ENCODE measurements at places on chromosomes 13 and 19.

GRCh38 chr19:13987101-13987890 lies 18.8 kb downstream of the RFX1 start:
- no peak for DNase-seq

DNA sequence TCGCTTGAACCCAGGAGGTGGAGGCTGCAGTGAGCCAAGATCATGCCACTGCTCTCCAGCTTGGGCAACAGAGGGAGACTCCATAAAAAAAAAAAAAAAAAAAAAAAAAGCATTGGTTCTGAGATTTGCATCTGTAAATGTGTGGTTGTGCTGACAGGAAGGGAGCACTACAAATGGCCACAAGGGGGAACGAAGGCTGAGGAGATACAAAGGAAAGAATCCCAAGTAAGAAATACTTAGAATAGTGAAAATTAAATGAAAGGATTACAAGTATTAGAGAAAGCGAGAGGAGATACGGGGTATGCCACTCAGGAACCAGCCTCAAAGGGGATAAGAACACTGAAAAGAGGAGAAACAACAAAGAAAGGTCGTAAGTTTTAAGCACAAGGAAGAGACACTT lies 284.9 kb downstream of the KLF12 start:
- peak; percentile 45 for DNase-seq

GRCh38 chr13:44402899-44403445 lies 29.3 kb downstream of the SERP2 start:
- no peak for DNase-seq

DNA sequence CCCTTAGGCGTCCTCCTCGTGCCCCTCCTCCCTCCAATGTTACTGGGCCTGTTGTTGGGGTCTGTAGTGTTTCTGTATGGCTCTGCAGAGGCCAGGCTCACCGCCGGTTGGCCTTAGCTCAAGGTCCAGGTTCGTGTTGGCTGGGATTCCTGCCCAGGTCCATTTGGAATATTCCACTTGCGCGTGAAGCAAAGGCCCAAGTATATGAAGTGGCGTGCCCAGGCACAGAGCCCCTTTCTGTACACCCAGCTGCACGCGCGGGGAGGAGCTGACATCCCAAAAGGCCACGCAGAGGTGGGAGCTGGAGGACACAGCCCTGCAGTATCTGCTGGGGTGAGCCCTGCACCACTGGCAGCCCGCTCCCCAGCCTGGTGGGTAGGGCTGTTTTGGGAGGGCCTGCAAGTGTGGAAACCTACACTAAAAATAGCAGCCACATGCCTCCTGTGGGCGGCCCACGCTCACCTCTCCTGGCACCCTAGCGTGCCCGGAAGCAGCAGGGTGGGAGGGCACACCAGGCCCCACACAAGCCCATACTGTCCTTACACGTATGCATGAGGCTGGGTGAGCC lies 30.2 kb downstream of the CRTC1 start:
- DNase-seq = no peak

GRCh38 chr13:47036294-47037008 lies 139.6 kb upstream of the HTR2A start:
- DNase-seq = no peak

DNA sequence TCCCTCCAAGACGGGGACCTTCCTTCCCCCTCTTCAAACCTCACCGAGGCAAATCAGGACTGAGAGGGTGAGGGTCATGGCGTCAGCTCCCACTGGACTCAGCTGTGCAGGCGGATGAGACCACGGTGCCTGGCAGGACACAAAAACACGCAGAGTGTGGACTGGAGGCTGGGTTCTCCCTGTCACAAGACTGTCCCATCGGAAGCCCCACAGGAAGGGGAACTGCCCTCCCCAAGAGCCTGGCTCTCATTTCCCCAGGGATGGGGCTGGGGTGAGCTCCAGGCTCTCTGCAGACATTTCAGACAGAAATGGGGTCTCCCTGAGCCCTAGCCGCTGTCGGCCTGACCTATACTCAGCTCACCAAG lies at the start of gene LILRB5:
Gene LILRB5 (minus strand): TSS at position 158 of the 365 bp plus-strand sequence. CDS start 80 bp downstream, at position 78.
- no peak for DNase-seq

DNA sequence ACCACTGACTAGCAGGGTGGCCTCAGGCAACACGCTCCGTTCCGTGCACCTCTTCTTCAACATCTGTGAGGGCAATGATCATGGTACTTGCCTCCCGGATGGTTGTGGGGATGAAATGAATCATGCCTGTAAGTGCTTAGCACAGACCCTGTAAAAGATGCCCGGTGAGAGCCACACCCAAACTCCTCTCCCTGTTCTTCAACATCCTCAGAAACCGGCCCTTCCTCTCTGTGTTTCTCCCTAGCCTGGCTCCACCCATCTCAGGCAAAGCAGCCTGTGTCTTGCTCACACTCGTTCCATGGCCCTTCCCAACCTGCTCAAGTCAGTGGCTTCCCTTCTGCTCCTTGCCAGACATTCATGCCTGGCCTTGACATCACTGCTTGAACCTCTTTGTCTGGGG lies 5.8 kb upstream of the DMKN start:
- DNase-seq = no peak

GRCh38 chr19:35844482-35845214 lies 7.7 kb downstream of the NPHS1 start:
- DNase-seq = no peak

- DNase-seq = no peak
These were observed 34.3 kb downstream of the CCL25 start for GRCh38 chr19:8086849-8087248.

- DNase-seq = no peak
These were observed 14.3 kb downstream of the CCDC97 start for GRCh38 chr19:41324231-41324702.

- DNase-seq = peak; percentile 60
These were observed at the start of gene REXO1 for GRCh38 chr19:1848399-1849131. TSS of gene REXO1 (minus strand) at chr19:1848483. CDS start at chr19:1848358, 125 bp downstream.

- DNase-seq = no peak
These were observed 7.1 kb upstream of the LGALS7 start for GRCh38 chr19:38780443-38780842.

DNA sequence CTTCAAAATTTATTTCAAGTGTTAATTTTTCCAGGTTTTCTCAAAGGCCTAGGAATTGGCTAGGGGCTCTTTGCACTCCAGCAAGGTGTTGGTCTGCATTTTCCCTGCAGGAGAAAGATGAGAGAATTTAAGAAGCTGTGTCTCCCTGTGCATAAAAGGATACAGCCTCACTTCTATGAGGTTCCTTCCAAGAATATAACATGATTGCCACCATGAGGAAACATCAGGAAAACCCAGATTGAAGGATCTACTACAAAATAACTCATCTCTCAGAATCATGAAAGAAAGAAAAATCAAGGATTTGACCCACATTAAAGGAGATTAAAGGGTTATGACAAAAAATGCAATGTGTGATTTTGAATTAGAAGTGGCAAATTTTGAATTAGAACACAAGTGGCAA lies 69.9 kb downstream of the RUBCNL start:
- DNase-seq = no peak

GRCh38 chr19:45423033-45423588 lies 606 bp downstream of the ERCC1 start:
- no peak for DNase-seq

DNA sequence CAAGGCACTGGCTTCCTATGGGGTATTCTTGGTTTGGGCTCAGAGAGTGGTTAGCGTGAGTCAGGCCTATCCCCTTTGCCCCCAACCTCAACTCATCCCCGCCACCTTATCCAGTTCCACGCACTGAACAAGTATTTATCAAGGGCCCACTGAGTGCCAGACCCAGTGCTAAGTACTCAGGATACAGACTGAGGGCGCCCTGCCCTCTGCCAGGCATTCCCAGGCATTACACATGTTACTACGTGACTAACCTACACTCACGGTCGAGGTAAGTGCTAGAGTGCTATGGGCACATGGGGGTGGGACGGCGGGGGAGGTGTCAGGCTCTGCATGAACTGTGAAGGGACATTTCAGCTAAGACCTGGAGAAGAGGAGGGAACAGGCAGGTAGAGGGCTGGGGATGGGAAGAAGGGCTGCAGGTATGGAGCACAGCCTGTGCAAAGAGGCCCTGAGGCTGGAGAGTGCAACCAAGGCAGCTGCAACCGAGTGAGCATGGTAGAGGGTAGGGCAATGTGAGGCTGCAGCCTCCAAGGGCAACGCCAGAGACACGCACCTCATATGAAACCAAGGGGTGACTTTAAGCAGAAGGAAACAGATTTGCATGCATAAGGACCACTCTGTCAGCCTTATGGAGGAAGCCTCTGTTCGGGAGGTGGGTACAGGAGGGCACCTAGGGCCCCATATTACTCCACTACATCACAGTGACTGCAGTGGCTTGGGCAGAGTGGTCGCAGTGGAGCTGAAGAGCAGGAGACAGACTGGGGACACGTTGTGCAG lies 22.5 kb downstream of the DHRS12 start:
- DNase-seq = no peak

DNA sequence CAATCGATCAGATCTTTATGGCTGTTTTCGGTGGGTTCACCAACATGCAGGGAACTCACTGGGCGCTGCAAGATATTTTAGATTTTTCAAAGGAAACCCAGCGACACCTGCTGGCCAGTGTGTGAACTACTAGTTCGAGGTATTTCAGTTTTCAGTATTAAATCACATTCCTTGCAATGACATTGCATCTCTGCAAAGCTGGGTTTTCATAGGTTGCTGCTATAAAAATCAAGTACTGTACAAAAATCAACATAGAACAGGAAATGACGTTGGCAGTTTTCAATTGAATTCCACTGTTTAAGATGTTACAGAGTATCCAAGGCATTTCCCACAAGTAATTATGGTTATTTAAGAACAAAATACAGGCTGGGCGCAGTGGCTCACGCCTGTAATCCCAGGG lies 17.6 kb downstream of the LIG1 start:
- no peak for DNase-seq

DNA sequence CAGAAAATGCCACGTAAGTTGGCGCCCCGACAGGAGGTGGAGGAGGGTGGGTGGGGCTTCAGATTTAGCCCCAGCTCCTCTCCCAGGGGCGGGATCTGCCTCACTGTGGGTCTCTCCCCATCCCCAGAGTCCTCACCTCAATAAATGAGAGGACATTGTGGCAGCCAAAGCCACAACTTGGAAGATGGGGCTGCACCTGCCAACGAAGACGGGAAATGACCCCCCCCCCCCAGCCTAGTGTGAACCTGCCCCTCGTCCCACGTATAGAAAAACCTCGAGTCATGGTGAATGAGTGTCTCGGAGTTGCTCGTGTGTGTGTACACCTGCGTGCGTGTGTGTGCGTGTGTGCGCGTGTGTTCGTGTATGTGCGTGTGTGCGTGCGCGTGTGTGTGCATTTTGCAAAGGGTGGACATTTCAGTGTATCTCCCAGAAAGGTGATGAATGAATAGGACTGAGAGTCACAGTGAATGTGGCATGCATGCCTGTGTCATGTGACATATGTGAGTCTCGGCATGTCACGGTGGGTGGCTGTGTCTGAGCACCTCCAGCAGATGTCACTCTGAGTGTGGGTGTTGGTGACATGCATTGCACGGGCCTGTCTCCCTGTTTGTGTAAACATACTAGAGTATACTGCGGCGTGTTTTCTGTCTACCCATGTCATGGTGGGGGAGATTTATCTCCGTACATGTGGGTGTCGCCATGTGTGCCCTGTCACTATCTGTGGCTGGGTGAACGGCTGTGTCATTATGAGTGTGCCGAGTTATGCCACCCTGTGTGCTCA lies 1.5 kb upstream of the TRAPPC5 start:
- DNase-seq = no peak

GRCh38 chr19:2436926-2437325 lies 9.5 kb upstream of the TIMM13 start:
- no peak for DNase-seq

- DNase-seq = no peak
These were observed 181.3 kb downstream of the PCDH9 start for GRCh38 chr13:67048821-67049150.

DNA sequence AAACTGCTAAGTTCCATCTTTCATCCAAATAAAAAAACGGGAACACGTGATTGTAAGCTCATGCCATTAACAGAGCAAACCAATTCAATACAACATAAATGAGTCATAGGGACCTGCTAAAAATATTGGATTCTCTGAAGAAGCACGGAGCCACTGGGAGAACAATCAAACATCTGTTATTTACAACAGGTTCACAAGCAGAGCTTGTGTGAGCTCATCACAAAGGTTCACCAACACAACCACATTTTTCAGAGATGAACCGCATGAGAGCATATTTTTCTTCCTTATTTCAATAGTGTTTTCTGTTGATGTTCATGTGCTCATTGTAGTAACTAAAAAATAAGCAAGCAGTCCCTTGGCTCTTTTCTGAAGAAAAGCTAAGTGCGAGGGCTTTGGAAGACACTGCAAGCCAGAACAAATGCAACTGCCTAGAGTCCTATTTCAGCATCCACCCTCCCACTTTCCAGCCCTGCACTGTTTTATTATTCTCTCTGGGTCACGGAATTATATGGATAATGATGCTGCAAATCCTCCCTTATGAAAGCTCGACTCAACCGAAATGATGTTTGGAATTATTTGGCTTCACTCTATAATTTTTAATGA lies 545.8 kb downstream of the LIG4 start:
- no peak for DNase-seq

- DNase-seq = no peak
These were observed 410.1 kb upstream of the TSHZ3 start for GRCh38 chr19:31759359-31759758.

DNA sequence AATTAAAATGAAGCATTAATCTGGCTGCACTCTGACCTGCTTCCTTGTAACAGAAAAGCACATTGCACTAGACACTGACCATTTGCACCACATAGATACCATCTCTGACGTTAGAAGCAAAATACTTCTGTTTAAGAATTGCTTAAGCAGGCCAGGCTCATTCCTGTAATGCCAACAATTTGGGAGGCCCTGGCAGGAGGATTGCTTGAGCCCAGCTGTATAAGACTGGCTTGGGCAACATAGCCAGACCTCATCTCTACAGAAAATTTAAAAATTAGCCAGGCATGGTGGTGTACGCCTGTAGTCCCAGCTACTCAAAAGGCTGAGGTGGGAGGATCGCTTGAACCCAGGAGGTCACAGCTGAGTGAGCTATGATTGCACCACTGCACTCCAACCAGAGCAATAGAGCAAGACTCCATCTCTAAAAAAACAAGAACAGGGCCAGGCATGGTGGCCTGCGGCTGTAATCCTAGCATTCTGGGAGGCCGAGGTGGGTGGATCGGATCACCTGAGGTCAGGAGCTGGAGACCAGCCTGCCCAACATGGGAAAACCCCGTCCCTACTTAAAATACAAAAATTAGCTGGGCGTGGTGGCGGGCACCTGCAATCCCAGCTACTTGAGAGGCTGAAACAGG lies 7.0 kb upstream of the TLE6 start:
- no peak for DNase-seq

- DNase-seq = no peak
These were observed 26.8 kb upstream of the SACS start for GRCh38 chr13:23460309-23460708.

GRCh38 chr13:111343186-111343805 lies 22.9 kb downstream of the TEX29 start:
- DNase-seq = no peak

GRCh38 chr13:100491164-100491842 lies 97.3 kb downstream of the GGACT start:
- DNase-seq = no peak

Data from iPS DF 19.7 (cell line).